Naive B cell (primary cell): ENCODE measurements at places on chromosomes 16 and 17. TPM values are rescaled to one million over a fixed set of nuclear protein-coding genes. Genes with fewer than 3 reads are reported as not detected.
A peak's percentile ranks its signal among the peaks of the same experiment; 100 is the strongest.

EMP2 gene
- 0.74 TPM for polyA plus RNA-seq

INCA1 gene
- polyA plus RNA-seq, result not detected

HBA1 gene
- 47.4 TPM for polyA plus RNA-seq

CETP gene
- polyA plus RNA-seq, result 0.25 TPM

LPCAT2 gene
- polyA plus RNA-seq, result 0.55 TPM

NACA2 gene
- not detected for polyA plus RNA-seq

MYL11 gene
- not detected for polyA plus RNA-seq

PLLP gene
- 0.56 TPM for polyA plus RNA-seq

RAB26 gene
- polyA plus RNA-seq, result not detected

KRT25 gene
- not detected for polyA plus RNA-seq

PDIA2 gene
- not detected for polyA plus RNA-seq

TBC1D26 gene
- polyA plus RNA-seq, result not detected

KRT20 gene
- polyA plus RNA-seq, result not detected

GRCh38 chr17:4902540-4902939, 358 bp downstream of the CHRNE start:
- DNase-seq, result no peak

DNA sequence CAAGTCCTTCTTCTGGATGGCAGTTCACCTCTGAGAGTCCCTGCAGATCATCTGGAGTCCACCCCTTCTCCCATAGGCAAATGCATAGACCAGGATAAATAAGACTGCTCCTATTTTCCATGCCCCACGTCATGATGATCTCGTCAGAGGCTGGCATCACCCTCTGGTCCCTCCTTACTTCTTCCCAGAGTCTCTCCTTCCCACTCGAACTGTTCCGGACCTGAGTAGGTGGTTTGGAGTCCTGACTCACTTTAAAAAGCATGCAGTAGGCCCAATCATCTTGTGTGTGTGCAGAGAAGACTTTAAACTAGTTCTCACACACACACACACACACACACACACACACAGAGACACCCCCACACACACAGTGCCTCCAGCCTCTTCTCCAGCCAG, 72.0 kb downstream of the SOX9 start:
- DNase-seq, result no peak

DNA sequence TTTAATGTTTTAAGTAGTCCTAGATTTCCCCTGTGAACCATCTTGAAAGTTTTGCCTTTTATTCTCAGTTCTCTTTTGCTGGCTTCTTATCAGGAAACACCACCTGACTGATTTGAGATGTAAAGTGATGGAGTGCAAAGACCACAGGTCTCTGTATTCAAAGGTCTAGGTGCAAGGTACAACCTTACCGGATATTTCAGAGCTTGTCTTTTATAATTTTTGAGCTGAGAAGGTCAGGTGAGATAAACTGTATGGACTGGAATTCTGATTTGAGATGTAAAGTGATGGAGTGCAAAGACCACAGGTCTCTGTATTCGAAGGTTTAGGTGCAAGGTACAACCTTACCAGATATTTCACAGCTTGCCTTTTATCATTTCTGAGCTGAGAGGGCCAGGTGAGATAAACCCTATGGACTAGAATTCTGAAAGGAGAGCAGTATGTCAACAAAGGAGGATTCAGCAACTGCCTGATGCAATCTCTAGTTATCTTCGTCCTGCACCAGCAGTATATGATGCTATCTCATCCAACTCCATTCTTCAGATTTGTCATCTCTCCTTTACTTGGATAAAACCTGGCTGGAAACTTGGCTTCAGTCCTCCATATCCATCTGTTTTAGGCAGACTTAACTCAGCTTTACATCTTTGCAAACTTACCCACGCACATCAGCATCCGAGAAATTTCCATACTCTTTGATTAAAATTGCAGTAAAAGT, 64.3 kb downstream of the CENPV start:
- DNase-seq, result peak; percentile 27

- DNase-seq, result no peak
Observed at GRCh38 chr17:39639043-39639442, 2.1 kb downstream of the STARD3 start.

DNA sequence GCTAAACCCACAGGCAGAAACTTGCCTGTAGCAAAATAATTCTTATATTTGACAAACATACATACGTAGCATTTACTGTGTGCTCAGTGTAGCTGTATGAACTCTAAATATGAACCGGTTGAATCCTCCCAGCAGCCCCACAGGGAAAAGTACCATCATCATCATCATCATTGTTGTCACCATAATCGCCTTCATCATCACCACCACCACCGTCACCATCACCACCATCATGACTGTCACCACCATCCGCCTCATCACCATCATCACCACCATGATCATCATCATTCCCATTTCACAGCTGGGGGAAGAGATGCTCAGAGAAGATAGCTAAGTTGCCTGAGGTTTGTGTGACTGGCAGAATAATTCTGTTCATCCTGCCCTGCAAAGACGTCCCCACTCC, 81.7 kb downstream of the IRF8 start:
- DNase-seq, result no peak

DNA sequence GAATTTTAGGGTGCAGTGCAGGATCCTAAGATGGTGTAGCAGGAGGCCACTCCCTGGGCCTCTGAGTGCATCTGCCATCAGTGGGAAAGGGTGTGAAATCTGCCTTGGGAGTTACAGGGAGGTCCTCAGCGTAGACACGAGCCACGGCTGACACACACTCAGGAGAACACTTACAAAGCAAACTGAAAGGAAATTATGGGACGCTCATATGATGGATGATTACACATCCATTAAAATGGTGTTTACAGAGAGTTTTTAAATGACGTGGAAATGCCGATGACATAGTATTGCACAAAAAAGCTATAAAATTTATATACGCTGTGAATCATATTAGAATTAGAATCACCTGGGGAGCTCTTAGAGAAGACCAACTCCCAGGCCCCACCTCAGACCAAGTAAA, 175.2 kb downstream of the CCDC182 start:
- DNase-seq, result no peak

DNA sequence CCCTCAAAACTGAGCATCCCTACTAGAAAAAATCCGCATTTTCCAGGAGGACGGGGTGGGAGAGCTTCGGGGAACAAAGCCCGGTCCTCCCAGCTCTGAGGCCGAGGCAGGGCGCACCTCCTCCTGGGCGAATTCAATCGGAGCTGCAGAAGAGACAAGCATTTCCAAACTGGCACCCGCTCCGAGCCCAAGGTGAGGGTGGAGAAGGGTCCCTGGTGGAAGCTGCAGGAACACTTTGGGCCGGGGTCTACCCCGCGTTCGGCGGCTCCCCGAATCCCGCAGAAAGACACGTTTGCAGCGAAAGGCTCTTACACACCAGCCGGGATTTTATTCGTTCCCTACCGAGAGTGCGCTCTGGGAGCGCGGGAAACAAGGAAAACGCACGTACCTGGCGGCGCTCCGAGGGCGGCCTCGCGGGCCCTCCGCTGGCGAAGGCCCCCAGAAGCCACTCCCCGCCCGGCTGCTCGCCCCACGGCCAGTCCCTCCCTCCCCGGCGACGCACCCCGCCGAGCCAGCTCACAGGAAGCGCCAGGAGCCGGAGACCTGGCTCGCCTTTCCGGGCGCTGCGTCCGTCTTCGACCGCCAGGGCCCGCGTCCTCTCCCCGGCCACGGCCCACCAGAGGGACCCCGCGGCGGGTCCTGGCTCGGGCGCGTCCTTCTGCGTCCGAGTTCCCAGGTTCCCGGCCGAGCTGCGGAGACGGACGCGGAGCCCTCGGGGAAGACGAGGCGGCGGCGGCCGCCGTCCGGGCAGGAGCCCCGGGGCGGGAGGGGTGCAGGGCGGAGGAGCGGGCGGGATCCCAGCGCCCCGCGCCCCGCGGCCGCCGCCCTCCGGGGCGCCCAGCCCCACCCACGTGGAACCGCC, 49.8 kb upstream of the BAHCC1 start:
- peak; percentile 50 for DNase-seq

DNA sequence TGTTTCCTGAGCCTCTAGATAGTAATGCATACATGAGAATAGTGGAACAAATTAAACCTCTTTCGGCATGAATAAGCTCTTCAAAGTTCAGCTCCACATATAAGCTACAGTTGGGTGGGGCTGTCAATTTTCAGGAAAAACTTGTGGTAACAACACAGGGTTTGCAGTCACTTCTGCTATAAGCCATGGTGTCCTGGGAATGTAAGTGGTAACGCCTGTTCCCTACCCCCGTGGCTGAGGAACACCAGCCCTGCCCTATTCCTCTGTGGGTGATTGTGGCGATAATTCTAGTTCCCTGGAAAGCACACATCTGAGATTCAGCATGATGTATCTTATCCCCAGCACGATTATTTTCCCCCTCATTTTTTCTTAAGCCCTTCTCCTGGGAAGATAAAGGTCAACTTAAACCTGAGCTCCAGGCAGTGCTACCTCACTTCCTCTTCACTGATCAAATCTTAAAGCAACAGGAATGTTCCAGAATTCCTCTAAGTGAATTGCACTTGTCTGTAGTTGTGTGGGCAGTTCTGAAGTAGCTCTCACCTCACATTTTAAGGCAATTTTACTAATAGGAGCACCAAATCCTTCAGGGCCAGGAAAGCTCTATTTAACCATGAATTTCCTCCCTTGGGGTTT, 500.7 kb upstream of the HSBP1 start:
- no peak for DNase-seq

DNA sequence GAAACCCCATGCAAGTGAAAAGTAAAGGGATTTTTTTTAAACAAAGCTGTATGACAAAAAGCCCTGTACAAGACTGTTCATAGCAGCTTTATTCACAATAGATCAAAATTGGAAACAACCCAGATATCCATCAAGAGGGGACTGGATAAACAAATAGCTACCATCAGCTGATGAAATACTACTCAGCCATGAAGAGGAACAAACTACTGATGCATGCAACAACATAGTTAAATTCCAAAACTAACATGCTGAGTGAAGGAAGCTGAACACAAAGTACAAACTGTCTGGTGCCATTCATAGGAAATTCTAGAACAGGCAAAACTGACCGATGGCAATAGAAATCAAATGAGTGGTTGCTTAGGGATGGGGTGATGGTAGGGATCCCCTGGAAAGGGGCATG, 15.1 kb downstream of the FOXJ1 start:
- no peak for DNase-seq

DNA sequence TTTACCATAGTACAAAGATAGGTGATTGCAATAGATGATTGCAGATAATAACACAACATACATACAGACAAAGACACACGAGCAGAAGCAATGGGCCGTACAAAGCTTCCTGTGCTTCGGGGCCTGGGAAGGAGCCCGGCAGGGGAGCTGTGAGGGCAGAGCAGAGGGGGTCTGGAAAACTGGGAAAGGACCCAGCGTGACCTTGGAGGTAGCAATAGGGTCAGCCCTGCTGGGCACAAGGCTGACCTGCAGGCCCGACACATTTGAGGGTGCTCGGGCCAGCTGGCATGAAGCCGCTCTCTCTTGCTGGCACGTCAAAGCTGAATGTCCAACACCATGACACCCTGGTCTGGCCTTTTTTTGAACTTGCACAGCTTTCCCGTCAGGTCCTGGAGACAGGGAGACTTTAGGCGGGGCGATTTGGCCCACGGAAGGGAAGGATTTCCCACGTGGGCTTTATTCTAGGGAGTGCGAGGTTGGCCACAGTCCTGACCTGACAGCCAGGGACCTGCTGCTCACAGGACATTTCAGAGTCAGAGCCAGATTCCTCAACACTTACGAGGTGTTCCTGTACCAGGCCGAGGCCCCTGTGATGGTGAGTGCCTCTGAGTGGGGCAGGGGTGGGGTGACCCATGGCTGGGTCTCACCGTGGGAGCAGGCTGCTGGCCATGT, 83.2 kb downstream of the NTN1 start:
- DNase-seq, result no peak

GRCh38 chr17:38575781-38576180, 30.0 kb downstream of the SRCIN1 start:
- DNase-seq, result no peak

GRCh38 chr16:76984196-76984595, 206.8 kb upstream of the MON1B start:
- no peak for DNase-seq

DNA sequence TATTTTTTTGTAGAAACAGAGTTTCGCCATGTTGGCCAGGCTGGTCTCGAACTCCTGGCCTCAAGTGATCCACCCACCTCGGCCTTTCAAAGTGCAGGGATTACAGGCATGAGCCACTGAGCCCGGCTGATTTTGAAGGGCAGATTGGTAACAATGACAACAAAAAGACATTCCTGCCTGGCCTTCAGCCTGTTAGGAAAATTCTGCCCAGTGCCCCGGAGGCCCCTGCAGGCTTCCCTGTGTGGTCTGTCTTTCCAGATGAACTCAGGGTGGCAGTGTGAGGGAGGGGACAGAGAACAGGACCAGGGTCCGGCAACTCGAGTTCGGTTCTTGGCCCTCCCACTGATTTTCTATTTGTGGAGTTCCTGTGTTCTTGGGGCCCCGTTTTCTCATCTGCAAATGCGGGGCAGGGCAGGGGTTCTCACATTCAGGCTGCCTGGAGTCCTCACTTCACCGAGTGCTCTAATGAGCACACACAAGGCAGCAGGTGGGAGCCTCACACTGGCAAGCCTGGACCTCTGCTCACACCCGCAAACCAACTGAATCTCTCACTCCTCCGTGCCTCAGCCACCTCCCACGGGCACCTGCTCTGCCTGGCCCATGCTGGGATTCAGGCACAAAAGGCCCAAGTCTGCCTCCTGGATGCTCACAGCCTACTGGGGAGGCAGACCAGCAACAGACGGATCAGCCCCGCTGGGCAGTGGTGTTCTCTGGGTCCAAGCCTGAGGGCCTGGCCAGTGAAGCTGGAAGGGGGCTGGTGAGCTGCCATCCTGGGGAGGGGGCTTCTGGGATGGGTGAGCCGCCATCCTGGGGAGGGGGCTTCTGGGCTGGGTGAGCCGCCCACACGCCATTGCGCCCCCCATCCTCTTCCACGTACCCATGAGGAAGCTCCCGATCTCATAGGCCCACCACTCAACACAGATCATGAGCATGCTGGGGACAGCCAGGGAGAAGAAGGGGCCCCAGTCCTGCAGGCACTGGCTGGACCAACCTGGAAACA, 10.3 kb downstream of the SLC47A2 start:
- no peak for DNase-seq

DNA sequence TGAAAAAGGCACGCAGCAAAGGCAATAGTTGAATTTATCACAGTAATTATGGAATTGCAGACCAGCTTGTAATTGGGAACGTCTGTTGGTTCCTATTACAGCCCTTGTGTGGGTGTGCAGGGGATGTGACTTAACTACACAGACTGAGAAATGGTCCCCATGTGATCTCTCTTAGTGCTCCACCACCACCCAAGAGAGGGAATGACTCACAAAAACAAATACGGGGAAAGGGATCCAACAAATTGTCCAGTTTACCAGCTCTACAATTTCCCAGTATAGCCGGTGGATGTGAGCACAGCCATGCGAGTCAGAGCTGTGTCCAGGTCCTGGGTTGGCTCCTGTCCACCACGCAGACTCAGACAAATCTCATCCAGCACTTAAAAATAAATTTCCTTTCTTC, 337.9 kb downstream of the GRIN2A start:
- no peak for DNase-seq

- no peak for DNase-seq
Observed at GRCh38 chr16:28572696-28573510, 19.2 kb downstream of the SGF29 start.
